ENCODE measurements at places on chromosomes 5 and 9.

- no peak for DNase-seq
These were observed 5.7 kb downstream of the FGD3 start for GRCh38 chr9:92952906-92953610.

- no peak for DNase-seq
These were observed 626.4 kb upstream of the SEMA6A start for GRCh38 chr5:117201001-117201400.

DNA sequence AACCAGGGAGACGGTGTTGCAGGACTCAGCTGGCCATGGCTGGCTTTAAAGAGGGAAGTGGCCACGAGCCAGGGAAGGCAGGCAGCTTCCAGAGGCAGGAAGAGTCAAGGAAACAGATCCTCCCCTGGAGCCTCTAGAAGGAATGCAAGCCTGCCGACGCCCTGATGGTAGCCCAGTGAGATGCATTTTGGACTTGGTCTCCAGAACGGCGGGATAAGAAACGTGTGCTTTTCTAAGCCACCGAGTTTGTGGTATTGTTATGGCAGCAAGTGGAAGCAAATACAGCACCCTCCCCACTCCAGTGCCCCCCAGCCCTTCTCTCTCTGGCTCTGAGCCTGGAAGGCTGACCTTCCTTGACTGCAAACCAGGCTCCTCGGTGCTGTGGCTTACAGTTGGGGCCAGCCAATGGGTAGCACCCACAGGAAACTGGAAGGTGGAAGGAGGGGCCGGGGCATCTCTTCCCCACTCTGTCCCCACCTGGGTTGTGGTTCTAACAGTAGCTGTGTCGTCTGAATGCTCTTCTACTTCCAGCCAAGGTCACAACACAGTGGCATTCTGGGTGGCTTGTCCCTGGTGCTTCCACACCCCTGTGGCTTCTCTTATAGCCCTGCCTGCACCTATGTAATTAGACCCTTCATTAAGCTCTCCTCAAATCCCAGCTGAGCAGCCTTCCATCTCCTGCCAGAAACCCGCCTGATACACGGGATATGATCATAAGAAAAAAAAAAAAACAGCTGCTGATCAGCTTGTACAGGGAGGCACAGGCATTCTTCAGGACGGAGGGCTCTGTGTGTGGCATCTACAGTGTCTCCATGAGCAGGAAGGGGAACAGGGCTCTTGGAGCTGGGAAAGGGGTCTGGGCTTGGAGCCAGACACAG is 29.9 kb upstream of the UNC5A start:
- DNase-seq: no peak

DNA sequence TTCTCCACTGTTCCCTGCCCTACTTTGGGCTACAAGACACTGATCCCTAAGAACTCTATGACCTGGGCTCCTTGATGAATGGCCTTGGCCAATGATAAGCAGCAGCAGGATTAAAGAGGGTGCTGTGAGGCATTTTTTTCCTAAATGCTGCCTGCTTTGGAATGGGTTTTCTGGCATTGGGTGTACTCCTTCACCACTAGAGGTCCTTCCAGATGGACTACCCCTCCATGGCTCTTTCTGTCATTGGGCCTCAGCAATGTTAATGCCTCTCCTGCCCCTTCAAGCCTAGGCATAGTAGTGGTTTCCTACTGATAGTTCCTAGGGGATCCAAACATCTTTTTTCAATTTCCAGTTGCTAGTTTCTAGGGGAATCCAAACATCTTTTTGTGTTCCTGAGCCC is 319.3 kb upstream of the RPS23 start:
- no peak for DNase-seq

DNA sequence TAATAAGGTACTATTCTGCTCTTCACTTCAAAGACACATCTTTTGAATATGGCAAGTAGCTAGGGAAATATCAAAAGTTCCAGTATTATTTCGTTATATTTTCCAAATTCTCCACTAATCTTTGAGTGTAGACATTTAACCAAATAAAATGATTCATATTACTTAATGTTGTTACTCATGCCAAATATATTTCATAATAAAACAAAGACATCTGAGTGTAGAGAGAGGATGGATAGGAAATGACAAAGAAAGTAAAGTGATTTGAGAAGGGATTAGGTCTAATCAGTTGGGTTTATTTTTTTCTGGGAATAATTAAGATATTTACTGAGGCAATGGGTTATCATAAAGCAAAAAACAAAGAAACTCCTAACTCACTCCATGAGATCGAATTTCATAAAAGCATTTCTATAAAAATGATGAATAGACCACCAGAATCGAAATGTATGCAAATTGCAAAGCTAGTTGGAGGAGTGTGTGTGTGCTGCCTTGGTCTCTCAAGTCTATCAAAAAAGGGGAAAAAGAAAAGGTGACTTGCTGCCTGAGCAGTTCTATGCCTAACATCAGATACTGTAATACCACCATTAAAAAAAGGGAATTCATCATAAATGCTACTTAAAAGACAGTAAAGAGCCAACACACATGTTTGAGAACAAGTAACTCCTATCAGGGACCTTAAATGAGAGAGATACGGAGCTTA is 255.5 kb downstream of the PDE4D start:
- no peak for DNase-seq

GRCh38 chr5:176513788-176514187 is 23.4 kb downstream of the RNF44 start:
- no peak for DNase-seq

- DNase-seq: no peak
These were observed 61.5 kb upstream of the NUDT12 start for GRCh38 chr5:103624035-103624480.

GRCh38 chr5:176822793-176823481 is 12.6 kb downstream of the UNC5A start:
- DNase-seq: no peak

DNA sequence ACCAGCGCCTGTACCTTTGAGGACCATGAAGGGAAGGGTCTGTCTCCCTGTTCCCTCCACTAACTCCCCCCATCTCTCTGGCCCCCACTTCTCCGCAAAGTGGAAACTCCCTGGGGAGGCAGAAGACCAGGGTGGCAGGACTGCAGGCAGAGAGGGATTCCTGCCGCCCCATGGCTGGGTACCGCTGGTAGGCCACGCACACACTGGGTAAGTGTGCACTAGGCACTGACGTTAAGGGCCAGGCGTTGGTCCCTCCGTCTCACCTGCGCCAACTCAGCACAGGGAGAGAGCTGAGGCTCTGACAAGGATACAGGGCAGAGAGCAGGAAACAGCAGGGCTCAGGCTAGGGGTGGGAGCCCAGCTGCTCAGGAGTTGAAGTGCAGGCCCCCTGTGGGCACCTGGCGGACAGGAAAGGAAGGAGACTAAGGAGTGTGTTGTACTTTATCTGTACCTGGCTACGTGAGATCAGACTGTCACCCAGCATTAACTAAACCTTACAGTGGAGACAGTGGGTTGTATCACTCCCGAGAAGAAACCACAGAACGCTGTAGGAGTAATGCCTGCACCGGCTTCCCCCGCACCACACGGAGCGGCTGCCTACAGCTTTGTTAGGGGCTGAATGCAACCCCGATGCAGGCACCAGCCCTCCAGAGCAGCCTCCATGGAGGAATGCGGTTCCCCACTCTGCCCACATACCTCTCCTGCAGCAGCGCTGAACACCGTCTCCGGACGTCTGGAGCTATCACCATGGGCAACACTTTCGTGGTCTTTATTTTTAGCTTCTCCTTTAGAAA is 34.2 kb upstream of the CLPTM1L start:
- no peak for DNase-seq

DNA sequence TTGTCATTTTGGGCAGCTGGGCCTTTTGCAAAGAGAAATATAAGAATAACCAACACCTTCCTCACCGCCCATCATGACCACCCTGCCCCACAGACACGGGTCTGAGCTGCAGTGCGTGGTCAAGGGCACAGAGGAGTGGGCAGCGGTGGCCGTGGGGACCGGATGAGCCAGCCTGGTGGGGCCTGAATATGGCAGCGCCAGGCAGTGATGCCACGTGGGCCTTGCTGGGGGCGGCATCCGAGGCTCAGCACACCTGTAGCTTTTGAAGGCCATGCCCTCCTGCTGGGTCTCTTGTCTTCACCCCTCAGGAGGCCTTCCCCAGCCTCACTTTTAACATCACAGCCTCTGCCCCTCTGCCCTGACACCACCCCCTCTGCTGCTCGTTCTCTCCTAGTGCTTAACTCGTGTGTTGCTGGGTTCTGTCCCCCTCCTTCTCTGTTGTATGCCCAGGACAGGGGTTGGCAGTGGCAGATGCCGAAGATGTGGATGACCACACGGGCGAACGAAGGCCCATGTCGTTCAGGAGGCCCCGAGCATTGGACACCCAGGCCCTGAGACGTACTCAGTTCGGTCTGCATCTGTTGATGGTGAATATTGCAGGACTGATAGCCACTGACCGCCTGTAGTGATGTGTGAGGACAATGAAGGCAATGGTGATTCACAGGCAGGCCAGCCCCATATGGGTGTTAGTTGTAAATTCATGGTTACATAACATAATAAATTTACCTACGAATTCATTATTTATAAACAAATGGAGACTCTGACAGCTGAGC is 46.0 kb downstream of the AHRR start:
- DNase-seq: no peak

GRCh38 chr5:128305341-128305740 is 221.8 kb downstream of the SLC12A2 start:
- DNase-seq: no peak

- peak; percentile 46 for DNase-seq
These were observed at the start of gene ZBED3 for GRCh38 chr5:77086689-77087483. ZBED3 (minus strand) TSS chr5:77087285; CDS start chr5:77077878, 9,407 bp downstream.

DNA sequence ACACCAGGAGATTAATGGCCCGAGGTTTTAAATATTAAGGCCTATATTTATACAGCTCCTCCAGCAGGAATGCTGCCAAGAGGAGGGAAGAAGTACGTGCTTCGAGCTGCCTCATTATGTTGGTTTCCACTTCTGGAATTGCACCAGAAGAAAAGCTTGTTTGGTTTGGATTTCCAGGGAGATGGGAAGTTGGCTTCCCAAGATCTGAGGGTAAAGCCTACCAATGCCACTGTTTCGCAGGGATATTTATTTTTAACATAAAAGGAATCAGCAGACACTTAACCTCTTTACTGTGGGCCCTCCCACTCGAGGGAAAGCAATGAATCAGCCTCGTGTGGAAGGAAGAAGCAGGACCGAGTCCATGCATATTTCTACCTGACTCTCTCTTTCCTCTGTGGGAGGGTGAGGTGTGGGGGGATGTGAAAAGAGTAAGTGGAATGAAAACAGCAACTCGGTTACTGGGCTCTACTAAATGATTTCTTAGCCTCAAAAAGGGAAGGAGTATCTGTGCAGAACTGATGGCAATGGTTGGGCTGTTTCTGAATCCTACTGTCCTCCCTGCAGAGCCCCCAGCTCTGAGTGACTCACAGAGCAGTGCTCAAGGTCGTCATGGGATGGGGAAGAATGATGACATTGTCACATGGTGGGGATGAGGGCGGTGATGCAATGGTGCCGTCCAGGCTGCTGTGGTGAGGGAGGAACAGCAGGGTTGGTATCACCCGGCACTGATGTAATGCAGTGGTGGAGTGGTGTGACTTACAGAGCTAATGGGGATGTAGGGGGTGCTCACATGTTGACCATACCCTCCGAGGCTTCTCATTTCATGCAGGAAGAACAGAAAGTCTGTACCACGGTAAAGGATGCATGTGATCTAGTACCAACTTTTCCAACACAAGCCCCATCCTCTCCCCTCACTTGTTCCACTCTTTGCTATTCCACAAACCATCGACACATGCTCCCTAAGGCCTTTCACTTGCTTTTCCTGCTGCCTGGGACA is 215.0 kb upstream of the PANK3 start:
- no peak for DNase-seq

GRCh38 chr9:133202688-133203453 is 6.2 kb downstream of the OBP2B start:
- no peak for DNase-seq

GRCh38 chr9:29514336-29514735 is 1941.1 kb upstream of the C9orf72 start:
- DNase-seq: no peak

- DNase-seq: no peak
These were observed 6.2 kb downstream of the PIP5K1B start for GRCh38 chr9:68711281-68711680.

DNA sequence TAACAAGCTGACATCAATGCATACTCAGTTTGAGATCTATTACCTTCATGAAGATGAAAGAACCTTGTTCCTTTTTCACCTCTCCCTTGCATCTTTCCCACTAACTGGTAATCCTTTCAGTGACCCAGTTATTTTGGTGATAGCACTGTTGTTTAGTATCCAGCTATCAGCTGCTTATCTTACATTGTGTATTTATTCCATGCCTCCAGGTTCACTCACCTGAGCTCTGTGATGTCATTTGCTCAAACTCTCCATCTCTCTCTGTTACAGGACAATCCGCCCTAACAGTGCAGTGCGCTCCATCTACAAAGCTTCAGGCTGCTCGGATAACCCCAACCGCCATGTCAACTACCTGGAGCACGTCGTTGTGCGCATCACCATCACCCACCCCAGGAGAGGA is 235.5 kb downstream of the RFK start:
- no peak for DNase-seq

DNA sequence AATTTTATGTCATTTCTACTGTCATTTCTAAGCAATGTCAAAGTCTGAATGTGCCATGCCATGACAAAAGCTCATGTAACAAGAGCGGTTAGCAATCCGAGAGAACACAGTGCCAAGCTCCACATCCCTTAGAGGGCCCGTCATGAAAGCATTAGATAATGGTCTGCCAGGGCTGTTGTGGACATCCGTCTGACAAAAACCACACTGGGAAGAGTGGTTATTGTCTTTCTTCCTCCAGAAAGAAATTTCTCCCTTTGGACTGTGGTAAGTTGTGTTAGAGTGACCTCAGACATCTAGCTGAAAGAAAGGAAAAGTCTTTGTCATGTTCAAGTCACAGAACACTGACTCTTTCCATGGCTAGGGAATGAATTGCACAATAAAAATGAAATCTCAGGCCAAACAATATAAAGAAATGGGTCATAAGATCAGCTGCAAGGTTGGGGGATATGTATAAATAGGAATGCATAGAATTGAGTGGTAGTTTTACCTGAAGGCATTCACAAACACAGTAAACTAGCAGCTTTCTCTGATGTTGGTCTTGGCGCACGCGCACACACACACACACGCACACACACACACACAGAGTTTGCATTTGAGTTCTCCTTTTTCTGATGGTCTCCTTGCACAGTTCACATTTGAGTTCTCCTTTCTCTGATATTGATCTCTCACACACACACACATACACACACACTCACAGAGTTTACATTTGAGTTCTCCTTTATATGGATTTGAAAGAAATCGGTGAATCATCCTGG is 5.3 kb downstream of the SLC1A3 start:
- DNase-seq: no peak

GRCh38 chr9:31807574-31808256 is 576.7 kb upstream of the ACO1 start:
- no peak for DNase-seq
